ENCODE measurements at places on chromosomes 1 and 21.

DNA sequence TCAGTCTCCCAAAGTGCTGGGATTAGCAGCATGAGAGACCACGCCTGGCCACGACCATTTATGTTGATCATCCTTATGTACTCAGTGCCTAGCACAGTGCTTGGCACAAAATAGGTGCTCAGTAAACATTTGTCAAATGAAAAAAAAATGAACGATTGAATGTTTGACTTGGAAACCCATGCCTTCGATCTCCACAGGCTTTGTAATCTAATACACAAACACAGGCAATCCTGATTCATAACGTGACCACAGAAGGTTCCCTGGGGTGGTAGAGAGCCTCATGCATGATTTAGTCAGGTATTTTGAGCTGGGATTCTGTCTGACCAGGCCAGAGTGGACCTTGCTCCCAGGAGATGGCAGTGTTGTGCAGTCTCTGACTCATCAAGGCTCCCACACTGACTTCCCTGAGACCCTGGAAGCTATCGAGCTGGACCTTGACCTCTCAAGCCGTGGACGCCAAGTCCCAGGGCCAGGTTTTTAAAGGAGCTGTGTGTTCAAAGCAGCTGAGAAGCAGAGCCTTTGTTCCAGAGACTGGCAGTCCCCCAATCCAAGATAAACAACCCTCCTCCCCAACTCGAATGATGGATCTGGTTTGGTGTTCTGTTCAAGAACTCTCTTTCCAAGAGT lies 81.1 kb downstream of the PGM1 start:
- peak; percentile 88 for DNase-seq

GRCh38 chr1:245155272-245156040 lies 671 bp downstream of the KIF26B start:
- peak; percentile 28 for DNase-seq

DNA sequence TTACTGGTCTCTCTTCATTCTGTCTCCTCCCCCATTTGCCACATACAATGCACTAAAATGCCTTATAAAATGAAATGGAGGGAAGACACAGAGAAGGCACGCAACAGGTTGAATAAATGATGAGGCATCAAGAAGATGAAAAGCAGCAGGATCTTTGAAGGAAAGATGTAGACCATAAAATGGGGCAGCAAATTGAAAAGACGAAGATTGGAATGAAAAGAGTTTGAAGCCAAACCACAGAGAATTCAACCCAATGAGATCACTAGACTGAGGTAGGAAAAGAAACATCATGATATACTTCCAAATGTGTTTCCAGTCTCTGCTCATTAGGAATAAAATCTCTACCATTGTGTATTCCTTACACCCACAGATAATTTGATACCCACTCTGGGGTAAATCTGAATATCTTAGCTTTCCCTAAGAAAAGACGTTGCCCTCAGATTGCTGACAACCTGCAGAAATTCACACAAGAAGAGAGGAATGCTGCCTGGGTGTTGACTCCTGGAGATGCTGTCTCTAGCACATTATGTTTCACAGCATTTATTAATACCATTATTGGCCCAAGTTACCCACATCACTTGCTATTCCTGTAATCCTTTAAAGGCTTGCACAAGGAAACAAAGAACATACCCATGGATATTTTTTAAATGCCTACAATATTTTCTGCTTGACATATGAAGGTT lies 230.9 kb downstream of the LTN1 start:
- no peak for DNase-seq

- no peak for DNase-seq
These were observed 222.4 kb upstream of the JUN start for GRCh38 chr1:59006289-59006658.

DNA sequence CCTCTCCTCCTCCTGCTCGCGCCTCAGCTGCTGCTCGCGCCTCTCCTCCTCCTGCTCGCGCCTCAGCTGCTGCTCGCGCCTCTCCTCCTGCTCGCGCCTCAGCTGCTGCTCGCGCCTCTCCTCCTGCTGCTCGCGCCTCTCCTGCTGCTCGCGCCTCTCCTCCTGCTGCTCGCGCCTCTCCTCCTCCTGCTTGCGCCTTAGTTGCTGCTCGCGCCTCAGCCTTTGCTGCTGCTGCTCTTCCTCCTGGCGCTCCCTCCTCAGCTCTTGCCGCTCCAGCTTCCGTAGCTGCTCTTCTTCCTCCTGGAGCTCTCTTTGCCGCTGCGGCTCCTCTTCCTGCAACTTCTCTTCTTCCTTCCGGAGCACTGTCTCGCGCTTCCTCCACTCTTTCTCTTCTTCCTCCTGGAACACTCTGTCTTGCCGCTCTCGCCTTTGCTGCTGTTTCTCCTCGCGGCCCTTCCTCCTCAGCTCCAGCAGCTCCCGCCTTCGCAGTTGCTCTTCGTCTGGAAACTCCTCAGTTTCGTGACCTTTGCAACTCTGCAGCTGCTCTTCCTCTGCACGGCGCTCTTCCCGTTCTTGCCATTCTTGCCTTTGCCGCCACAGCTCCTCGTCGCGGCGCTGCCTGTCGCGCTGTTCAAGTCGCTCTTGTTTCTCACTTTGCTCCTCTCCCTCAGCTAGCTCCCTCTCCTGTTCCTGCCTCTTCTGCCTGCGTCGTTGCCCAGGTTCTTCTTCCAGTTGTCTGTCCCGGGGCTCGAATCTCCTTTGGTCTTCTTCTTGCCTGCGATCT lies 3.0 kb downstream of the TCHH start:
- no peak for DNase-seq

DNA sequence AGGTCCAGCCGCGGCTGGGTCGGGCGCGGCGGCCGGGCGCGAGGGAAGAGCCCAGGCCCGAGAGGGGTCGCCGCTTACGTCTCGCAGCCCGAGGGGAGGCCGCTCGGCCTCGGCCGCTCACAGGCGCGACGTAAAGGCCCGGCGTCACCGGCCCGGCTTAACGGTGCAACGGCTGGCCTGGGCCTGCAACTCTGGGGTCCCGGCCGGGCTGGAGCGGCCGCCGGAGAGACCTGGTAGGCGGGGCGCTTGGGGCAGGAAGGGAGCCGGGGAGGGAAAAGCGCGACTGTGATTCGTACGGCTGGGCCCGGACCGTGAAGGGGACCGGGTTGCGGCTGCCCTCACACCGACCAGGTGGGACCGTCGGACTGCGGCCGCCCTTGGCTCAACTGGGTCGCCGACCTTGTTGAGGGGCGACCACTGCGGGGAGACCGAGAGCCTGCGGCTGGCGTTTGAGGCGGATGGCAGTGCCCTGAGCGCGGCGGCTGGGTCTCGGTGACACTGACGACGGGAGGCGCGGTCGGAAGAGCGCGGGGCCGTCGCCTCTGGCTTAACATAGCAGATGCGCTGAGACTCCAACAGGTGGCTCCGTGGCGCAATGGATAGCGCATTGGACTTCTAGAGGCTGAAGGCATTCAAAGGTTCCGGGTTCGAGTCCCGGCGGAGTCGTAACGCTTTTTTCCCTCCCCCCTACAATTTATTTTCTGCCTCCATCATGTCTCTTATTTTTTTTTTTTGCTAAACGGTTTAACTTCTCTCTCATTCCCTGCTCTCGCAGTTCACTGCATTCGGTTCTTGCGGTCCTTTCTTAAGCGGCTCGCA lies 31.8 kb downstream of the DNTTIP2 start:
- DNase-seq = peak; percentile 88

- DNase-seq = no peak
These were observed 25.8 kb downstream of the TFAP2E start for GRCh38 chr1:35598895-35599294.

- DNase-seq = no peak
These were observed 56.3 kb upstream of the GPR153 start for GRCh38 chr1:6317098-6317760.

DNA sequence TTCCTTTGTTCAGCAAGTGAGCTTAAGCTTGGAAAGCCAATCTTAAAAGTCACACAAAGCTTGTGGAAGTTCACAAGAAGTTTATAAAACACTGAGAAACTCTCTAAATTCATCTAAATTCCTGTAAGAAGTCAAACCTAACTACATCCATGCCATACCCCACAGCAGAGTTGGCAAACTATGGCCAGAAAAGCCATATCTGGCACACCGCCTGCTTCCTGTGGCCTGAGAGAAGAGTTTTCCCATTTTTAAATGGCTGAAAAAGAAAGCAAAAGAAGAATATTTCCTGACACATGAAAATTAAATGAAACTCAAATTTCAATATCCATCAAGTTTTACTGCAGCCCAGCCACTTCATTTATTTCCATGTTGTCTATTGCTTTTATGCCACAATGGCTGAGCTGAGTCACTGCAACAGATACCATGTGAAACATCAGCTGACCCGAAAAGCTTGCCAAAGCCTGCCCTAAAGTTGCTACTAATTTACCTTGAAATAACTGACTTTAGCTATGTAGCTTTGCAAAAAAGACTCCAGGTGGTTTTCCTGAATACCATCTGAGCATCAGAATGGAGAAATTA lies 237.1 kb downstream of the SLC45A1 start:
- DNase-seq = peak; percentile 19

GRCh38 chr1:22702296-22703085 lies 8.1 kb upstream of the EPHB2 start:
- DNase-seq = no peak

DNA sequence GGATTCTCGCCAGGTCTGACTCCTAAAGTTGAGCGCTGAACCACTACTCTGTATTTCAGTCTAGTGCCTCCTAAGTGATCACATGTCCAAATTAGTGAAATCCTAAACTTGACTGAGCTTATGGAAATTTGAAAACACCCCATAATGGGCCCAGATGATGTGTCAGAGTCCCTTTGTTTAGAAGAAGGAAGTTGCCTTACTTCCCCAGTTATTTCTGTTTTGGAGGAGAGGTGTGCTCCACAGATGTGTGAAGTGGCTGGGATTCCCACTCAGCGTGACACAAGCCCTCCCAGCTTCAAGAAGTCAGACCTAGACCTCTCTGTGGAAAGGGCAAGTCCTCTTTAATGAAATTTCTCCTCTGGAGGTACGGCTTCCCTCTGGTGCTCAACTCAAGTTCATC lies 188.8 kb downstream of the TTLL7 start:
- DNase-seq = no peak

- DNase-seq = no peak
These were observed 76.9 kb downstream of the C1orf21 start for GRCh38 chr1:184463680-184464079.

DNA sequence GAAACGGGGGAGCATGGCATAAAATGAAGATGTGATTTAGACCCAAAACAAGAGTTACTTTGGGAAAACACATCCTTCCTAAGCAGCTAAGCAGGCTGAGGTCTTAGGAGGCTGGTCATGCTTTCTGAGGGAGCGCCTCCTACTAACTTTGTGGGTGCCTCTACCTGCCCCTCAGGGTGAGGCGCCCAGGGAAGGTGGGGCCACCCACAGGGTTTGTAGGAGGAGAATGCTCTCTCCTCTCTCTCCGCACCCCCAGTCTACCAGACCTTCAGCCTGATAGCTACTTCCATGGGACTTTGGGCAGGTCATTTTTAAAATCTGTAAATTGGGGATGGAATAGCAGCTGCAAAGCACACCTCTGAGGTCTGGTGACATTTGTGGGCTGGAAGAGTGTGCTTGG lies 23.8 kb downstream of the SLC27A3 start:
- no peak for DNase-seq

GRCh38 chr1:182676274-182676673 lies 8.1 kb downstream of the RGS8 start:
- DNase-seq = no peak

DNA sequence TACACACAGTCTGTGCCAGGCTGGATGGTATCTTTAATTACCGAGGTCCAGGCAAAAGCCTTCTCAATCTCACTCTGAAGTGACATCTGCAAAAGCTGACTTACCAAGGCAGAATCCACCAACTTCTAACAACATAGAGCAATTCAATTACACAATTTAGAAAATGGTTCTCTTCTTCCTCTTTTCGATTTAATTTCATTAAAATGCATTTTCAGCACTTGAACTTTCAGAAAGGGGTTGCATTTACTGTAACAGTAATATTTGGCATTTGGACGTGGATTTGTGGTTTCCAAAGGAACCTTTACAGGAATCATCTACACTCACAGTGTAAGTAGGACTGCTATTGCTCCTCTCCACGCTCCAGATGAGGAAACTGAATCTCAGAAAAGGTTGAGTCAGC lies 53.3 kb downstream of the ERO1B start:
- no peak for DNase-seq

- no peak for DNase-seq
These were observed 12.5 kb downstream of the S100A7A start for GRCh38 chr1:153428791-153429190.

GRCh38 chr1:52663716-52664115 lies 30.7 kb downstream of the SHISAL2A start:
- DNase-seq = no peak

DNA sequence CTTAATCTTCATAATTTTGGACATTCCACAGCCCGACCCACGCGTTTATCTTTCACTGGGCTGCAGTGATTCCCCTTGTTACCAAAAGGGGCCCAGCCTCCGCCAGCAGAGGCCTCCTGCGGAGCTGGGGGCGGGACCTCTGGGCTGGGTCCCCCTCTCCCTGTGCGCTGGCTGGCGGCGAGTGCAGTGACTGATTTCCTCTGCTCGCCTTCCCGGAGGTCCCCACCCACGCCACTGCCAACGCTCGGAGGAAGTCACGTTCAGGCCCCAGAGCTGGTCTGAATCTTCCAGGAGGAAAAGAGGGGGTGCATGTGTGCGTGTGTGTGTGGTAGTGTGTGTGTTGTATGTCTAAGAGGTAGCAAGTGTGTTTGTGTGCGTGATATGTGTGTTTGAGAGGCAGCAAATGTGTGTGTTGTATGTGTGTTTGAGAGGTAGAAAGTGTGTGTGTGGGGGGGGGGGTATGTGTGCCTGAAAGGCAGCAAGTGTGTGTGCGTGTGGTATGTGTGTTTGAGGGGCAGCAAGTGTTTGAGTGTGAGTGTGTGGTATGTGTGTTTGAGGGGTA lies 35.0 kb upstream of the JAK1 start:
- no peak for DNase-seq

DNA sequence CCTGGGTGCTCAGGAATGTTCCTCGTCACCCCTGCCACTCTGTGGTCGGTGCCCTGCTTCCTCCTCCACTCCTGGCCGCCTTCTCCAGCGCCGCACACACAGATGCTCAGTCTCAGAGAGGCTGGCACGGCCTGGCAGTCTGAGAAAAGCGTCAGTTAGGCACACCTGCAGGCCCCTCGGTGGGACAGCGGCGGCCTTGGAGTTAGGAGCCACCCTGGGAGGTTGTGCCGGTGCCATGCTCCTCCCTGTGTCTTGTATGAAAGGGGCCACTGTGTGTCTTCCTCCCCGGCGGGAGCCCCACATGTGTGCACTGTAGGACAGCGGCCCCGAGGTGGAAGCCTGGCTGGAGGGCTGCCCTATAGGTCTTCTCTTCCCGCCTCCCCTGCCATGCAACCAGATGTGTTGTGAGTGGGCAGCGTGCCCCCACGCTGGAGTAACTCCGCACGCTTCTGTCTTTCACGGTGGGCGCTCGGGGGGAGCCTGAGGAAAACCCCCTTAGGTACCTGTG lies 145.2 kb downstream of the PGBD5 start:
- no peak for DNase-seq

DNA sequence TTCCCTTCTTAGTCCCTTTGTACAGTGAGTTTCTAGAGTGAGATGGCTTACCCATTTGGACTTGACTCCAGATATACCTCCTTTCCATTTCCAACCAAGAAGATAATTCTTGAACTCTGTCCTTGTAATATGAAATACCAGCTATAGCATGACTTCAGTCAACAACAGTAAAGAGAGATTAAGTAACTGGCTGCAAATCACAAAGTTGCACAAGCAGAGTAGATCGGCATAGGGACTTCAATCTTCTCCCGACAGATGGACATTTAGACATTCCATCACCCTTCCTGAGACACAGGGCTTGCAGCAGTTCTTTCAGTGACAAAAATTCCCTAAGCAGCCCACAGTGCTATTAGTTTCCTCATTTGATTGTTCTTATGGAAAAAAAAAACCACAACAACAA lies 44.6 kb downstream of the JAK1 start:
- no peak for DNase-seq

GRCh38 chr1:43368646-43369020 lies 822 bp upstream of the ELOVL1 start:
- DNase-seq = no peak

Data from NCI-H446 (cell line).